ENCODE measurements at places on chromosomes 3 and 15.
A peak's percentile ranks its signal among the peaks of the same experiment; 100 is the strongest.

DNA sequence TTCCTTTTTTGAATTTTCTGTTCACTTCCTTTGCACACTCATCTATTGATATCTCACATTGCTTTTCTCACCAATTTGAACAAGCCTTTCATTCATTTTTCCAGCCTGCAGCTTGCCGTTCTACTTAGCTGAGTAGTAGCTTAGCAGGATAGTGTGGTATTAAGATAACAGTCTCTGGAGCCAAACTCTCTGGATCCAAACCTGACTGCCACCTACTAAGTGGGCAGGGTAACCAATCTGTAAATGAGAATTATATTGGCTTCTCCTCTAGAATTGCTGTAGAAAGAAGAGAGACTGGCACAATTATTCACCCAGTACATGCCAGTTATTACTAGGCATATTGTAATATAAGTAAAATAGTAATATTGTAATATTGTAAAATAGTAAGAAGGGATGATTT, 40.5 kb downstream of the AQP9 start:
- no peak for DNase-seq

- no peak for DNase-seq
Observed at GRCh38 chr3:74122281-74122680, 492.2 kb downstream of the CNTN3 start.

GRCh38 chr3:197795200-197795599, 4.1 kb downstream of the LRCH3 start:
- DNase-seq, result peak; percentile 56

DNA sequence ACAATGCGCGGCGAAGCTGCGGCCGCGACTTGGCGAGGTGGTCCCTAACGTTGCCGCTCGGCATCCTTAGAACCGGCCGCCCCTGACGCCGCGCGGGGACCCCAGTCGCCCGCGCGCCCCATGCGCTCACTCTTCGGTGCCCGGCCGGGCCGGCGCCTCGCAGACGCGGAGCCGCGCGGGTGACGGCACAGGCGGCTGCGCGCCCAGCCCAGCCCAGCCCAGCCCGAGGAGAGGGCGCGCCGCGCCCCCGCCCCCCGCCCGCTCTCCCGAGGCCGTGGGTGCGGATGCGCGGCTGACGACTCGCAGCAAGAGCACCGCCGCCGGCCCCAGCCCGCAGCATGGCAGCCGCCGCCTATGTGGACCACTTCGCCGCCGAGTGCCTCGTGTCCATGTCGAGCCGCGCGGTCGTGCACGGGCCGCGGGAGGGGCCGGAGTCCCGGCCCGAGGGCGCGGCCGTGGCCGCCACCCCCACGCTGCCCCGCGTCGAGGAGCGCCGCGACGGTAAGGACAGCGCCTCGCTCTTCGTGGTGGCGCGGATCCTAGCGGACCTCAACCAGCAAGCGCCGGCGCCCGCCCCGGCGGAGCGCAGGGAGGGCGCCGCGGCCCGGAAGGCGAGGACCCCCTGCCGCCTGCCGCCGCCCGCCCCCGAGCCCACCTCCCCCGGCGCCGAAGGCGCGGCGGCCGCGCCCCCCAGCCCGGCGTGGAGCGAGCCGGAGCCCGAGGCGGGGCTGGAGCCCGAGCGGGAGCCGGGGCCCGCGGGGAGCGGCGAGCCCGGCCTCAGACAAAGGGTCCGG, 437 bp downstream of the KLF13 start:
- DNase-seq, result peak; percentile 82

DNA sequence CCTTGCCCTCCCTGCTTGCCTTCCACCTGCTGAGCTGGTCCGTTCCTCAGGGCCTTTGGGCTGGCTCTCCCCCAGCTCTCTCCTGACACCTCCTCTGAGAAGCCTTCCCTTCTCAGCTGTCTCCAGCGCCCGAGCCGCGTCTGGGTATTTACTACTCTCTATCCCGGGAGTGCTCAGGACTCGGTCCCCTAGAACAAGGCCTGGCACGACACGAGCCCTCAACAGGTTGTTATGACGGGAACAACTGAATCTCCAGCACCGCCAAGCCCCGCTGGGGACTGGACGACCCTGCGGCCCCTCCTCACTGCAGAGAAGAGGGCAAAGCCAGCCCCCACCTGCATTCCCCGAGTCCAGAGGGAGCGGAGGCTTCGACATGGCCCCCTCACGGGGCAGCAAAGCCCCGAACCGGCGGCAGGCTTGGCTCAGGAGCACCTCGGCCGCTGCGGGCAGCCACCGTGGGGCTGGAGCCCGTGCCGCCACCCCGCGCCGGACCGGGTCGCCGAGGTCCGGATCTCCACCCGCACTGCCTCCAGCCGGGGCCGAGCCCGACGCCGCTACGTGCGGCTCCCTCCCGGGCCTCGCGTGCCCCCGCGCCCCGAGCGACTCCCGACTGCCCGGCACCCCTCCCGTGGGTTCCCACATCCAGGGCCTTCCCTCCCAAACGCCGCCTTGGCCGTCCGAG, 792 bp downstream of the TPRA1 start:
- peak; percentile 55 for DNase-seq

DNA sequence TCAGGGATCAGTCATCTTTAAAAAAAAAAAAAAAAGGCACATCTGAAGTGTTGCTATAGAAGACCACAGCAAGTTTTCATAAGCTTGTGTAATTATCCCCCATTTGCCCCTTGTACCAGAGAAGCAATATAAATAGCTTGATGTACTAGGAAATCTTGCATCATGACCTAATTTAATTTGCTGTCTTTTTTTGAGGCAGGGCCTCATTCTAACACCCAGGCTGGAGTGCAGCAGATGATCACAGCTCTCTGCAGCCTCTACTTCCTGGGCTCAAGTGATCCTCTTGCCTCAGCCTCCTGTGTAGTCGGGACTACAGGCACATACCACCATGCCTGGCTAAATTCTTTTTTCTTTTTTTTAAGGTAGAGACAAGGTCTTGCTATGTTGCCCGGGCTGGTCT, 88.7 kb downstream of the ARIH1 start:
- DNase-seq, result no peak

DNA sequence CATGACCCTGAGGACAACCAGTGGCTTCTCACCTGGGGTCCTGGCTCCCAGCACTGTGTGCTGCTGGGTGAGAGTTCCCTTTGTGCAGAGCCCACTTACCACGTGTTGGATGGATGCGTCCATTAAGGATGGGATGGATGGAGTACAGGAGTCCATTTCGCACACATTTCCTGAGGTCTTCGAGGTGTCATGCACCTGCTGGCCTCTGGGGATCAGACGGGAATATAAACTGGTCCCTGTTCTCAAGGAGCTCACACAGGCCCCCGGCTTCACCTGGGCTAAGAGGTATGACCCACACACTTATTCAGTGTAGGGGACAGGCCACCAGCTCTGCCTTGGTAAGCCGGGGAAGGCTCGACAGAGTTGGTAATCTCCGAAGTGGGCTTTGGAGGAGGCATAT, 39.5 kb downstream of the MAGEF1 start:
- no peak for DNase-seq

Data from AG08396 (cell line).